ENCODE measurements at places on chromosomes 16 and 17.

DNA sequence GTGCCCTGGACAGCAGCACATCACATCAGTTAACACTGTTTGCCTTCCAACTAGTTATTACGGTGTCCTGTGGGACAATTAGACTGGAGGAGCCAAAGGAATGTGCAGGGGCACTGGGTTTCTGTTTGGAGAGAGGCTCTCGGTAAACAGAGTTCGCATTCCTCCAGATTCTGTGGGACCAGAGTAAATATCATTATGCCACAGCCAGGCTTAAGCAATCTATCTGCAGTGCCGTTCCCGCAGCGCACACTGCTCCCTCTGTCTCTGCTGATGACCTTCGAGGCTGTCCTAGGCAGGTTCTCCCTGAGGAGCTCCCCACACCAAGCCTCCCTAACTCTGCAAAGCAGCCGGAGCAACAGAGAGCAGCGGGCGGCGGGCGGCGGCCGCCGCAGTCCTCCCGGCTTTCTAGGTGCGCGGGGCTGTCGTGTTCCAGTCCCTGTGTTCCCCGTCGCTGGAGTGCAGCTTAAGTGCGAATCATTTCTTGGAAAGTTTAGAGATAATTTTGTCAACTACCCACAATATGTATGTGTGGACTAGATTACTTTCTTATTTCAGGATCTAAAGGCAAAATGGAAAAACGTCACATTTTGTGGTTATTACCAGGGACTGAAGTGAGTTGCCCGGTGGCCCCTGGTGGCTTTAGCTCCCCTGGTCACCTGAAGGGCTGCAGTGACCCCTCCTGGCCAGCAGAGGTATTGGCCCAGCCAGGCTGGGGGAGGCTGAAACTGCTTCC, 43.3 kb downstream of the PGS1 start:
- DNase-seq: peak; percentile 72

GRCh38 chr17:71287071-71287823, 833.6 kb upstream of the SOX9 start:
- no peak for DNase-seq

DNA sequence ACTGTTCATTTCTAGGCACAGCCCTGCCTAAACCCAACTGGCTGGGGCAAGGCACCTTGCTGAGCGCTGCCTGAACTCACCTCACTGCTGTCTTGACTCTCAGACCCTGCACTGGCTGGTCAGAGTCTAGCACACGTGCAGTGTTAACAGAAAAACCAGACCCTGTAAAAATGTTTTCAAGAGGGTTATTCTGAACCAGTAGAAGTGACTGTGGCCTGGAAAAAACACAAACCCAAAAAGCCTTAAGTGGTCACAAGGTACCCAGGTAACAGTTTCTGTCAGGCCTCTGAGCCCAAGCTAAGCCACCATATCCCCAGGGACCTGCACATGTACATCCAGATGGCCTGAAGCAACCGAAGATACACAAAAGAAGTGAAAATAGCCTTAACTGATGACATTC, 6.1 kb upstream of the EIF4A3 start:
- no peak for DNase-seq

DNA sequence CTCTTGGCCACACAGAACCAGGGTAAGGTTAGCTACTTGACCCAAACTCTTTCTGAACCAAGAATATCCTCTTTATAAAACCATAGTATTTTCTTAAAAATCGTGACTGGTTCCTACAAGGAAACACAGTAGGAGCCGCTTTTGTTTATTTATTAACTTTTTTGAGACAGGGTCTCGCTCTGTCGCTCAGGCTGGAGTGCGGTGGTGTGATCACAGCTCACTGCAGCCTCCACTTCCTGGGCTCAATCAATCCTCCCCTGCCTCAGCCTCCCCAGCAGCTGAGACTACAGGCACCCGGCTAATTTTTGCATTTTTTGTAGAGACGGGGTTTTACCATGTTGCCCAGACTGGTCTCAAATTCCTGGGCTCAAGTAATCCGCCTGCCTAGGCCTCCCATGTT, 14.7 kb upstream of the LITAF start:
- DNase-seq: no peak

DNA sequence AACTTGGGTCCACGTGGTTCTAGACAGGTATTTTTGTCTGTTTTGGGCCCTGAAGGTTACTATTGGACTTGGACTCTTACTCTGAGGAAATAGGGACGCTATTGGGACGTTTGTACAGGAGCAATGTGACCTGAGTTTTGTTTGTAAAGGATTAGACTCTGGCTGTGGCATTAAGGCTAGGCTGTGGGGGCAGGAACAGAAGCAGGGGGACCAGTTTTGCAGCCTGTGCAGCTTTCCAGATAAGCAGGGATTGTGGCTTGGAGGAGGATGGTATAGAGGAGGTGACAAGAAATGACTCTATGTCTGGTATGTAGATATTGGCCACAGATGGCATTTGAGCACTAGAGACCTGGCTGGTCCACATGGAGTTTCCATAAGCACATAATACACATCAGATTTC, 12.8 kb downstream of the NOD2 start:
- no peak for DNase-seq

- DNase-seq: no peak
These were observed 11.4 kb upstream of the ITGA3 start for GRCh38 chr17:50044483-50044882.

GRCh38 chr17:74961657-74962350, 10.8 kb downstream of the HID1 start:
- peak; percentile 87 for DNase-seq

Measured in stimulated activated CD4-positive, alpha-beta T cell treated with anti-CD3 and anti-CD28 coated beads, Interleukin-2, amount 100 ng/mL, for 48 hours (primary cell).